Vagina (tissue), 2 donors: ENCODE measurements at places on chromosomes 4 and X.

- DNase-seq: no peak
These were observed 25.1 kb downstream of the PRSS12 start for GRCh38 chr4:118327554-118328241.

DNA sequence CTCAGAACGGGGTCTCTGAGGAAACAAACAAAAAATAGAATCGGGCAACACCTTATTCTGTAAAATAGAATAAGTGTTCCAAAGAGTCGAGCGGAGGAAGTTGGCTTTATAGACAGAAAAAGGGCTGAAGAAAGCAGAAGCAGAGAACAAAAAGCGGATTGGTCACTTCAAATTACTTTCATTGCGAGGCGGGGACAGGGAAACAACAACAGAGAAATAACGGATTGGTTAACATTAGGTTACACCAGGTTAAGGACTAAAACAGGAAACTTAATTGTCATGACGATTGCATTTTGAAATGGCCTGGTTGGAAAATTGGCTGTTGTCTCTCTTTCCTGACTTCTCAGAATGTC lies 433 bp upstream of the COQ2 start:
- no peak for DNase-seq

GRCh38 chrX:97215186-97215585 lies 331.5 kb downstream of the RPA4 start:
- DNase-seq: no peak

GRCh38 chr4:181661923-181662322 lies 581.3 kb upstream of the TENM3 start:
- DNase-seq: no peak

DNA sequence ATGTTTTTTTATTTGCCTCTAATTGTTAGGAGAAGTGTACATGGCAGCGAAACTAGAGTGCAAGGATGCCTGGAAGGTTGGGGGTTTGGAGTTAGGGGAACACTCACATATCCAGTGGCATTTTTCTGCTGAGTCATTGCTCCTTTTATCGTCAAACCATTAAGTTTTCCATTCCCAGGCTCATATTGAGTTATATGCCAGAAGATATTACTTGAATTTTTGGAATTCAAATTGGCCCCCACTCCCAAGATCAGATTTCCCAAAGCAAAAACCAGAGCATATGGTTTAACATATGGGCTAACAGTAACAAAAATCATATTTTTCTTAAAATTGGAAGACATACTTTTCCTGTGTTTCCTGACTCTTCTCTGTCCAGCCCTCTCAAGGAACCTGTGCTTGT lies 152.7 kb downstream of the FSTL5 start:
- DNase-seq: no peak

DNA sequence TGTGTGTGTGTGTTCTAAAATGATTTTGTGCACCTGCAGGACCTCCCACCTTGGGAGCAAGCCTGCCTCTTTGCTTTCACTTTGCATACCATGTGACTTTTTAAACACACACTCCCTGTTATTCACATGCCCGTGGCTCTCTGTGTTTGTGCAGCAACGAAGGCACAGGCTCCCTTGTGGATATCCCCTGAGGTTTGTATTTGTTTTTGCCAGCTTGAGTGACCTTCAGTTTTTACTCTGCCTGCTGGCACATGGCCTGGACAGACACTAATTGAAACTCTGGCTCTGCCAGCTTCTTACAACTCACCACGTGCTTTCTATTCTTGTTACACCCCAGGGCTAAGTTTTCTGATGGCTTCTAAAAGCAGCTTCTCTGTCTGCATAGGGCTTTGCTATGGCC lies 885.8 kb downstream of the SH3BGRL start:
- DNase-seq: no peak

DNA sequence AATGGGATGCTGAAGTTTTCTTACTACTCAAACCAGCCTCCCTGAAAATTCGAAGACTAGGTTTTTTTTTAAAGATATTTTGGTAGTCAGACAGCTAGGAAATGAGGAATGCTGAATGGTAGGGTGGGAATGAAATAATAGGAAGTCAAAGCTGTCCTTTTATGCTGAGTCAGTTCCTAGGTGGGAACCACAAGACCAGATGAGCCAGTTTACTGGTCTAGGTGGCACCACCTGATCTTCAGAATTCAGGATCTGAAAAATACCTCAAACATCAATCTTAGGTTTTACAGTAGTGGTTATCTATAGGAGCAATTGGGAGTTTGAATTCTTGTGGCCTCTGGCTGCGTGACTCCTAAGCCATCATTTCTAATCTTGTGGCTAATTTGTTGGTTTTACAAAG lies 183.1 kb upstream of the GALNT7 start:
- DNase-seq: no peak

DNA sequence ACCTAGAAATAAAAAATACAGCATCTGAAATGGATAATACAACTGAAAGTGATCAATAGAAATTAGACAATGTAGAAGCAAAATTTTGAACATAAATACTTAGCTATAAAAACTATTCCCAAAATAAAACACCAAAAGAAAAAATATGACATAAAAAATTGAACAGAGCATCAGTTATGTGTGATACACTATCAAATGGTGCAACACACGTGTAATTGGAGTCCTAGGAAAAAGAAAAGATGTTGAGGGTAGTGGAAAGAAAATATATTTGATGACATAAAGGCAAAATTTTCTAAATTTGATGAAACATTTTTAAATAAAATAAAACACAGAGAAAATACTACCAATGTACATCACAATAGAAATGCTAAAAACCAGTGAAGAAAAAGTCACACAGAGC lies 63.1 kb downstream of the NPY2R start:
- no peak for DNase-seq

GRCh38 chr4:180394312-180394711 lies 1848.9 kb upstream of the TENM3 start:
- no peak for DNase-seq

GRCh38 chrX:57596516-57596915 lies 4.7 kb downstream of the ZXDB start:
- DNase-seq: no peak

- DNase-seq: no peak
These were observed 1.3 kb downstream of the NKAP start for GRCh38 chrX:119942173-119942819.

DNA sequence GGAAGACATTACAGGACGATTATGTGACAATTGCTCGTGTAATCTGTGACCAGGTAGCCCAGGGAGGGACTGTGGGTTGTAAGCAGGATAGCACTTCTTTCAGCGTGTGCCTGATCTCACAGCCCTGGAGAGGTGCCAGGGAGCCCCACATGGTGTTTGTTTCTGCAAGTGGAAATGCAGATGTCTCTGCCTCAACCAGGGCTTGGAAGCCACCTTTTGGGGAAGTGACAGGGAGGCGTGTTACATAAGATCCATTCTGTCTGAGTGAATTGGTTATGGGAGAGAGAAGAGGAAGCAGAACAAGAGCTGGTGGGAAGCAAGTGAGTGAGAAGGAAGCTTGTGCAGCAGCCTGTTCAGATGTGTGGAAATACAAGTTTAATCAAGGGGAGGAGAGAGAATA lies 104.5 kb upstream of the GATB start:
- DNase-seq: no peak

- no peak for DNase-seq
These were observed 444.6 kb downstream of the IL15 start for GRCh38 chr4:142081025-142081424.

GRCh38 chr4:36187723-36188333 lies 56.5 kb downstream of the ARAP2 start:
- DNase-seq: no peak

DNA sequence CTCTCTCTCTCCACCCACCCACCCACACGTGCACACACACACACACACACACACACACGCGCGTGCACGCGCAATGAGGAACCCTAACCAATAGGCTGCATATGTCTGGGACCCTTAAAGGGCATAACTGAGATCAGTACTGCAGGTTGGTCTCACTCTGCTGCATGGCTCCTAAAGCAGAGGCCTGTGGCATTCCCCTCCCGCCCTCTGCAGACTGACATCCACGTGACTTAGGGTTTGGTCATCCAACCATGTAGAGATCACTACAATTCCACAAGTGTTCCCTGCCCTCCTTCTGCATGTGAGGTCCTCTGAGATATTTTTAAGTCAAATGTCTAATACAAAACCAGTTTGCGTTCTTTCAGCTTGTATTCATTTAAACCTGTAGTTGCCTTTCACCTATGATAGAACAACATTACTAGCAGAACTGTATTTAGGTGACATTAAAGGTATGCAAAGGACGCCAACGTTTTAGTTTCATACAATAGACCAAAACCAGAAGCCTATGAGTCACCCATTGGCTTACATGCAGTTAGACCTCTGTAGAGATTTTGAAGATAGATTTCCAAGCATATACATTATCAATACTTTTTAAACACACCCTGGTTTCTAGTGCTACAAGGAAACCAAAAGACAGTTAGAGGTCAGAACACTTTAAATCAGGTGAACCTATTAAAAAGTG lies 10.1 kb downstream of the XAGE5 start:
- DNase-seq: no peak

DNA sequence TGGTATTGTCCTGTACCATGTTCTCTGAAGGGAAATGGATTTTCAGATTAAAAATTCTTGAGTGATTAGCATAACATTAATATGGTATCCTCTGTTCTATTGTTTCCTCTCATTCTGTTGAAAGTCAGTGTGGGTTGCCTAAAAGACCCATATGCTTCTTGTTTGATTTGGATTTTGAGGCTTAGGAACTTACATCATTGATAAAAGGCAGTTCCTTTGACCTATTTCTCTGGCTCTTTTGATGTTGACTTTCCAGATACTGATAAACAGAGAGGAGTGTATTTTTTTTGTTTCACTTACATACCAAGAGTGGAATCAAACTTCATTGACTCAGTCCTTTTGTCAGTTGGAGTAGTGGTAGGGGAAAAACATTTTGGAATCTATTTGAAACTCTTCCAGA lies 32.8 kb downstream of the TMEM144 start:
- DNase-seq: no peak

DNA sequence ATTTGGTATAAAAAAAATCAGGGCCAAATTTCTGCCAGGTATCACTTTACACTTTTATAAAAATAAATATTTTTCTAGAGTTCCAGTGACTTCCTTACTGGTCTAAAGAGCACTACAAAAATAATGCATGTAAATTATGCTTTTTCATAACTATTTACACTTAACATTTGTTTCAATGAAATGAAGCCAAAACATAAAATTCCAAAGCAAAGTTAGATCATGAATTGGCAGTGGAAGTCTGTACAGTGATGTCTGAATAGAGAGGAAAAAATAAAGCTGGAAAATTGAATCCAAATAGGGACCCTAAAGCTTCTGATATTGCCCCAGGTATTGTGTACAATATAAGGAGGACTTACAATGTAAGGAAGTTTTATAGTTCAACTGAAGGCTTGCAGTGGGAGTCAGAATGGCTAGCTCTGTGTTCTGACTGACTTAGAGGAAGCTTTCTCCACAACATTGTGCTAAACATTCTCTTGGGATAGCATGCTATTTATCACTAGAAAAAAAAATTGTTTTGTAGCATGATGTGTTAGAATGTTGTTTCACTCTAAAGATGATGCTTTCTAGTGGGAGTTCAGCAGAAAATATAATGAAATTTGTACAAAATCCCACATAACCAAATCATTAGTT lies 288.2 kb upstream of the UGT8 start:
- DNase-seq: no peak

DNA sequence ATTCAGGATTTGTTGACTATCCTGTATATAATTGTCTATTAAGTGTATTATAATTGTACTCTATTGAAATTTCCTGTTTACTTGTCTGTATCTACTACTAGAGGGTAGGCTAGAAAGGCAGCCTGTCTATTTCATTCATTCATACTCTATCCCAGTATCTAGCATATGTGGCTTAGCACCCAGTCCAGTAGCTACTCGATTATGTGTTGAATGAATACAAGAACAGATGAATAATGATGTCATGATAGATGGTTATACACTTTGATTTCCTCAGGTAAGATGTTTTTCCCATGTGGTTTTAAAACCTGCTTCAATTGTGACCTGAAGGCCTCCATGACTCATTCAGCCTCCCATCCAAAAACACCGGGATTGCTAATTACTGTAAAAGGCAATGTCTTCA lies 68.0 kb downstream of the IL21 start:
- no peak for DNase-seq

GRCh38 chrX:137566746-137567679 lies 1.1 kb downstream of the ZIC3 start:
- no peak for DNase-seq

GRCh38 chr4:140762202-140762601 lies 6.0 kb upstream of the TBC1D9 start:
- no peak for DNase-seq

- DNase-seq: no peak
These were observed 192.6 kb upstream of the FAM241A start for GRCh38 chr4:111952688-111953087.

DNA sequence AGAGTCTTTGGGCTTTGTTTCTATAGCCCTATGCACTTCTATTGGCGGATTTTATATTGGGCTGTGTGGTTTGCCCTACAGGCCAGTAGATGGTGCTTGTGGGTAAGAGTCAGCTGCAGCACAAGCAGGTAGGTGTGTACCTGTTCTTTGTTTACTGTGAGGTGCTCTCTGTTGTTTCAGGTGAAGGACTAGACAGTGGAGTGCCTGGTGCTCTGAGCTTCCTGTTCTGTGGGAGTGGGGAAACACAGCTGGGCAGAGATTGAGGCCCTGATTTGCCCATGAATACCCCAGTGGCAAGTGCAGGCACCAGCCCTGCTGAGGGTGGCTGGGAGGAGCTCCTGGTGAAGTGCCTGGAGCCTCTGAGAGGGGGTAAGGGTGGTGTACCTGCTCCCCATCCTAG lies 26.3 kb upstream of the UCP1 start:
- no peak for DNase-seq

DNA sequence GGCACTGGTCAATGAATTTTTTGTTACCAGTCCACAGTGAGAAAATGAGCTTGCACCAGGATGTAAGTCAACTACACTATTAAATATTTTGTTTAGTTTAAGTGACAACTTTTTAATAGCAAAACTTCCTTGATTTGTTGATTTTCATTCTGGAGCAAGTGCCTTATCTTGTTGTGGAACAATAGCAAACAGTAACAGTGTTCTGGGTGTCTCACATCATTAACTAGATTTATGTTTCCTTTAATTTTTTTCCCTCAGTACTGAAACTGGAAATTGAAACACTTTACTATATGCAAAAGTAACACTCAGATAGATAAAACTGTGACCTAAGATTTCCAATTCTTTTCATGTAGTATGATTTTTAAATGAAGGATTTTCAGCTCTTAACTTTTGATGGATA lies 80.1 kb downstream of the GALNT7 start:
- no peak for DNase-seq
